ENCODE measurements at places on chromosomes 7 and 10. TPM values are rescaled to one million over a fixed set of nuclear protein-coding genes. Genes with fewer than 3 reads are reported as not detected.
A peak's percentile ranks its signal among the peaks of the same experiment; 100 is the strongest.

DNA sequence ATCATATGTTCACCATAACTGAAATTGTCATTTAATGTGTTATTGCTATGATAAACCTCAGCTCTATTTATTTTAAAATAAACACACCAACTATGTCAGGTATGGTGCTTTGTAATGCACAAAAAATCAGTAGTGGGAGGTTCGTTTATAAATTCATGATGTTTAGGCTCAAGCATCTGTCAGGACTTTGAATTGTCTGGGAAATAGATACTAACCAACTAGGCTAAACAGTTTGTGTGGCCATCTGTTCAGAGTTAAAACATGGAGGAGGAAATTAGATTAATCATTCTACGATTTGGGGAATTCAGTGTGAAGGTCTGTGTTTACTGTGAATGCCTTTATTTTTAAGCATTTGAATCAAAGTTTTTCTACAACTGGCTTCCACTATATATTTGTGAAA lies 212.6 kb upstream of the FZD8 start:
- no peak for DNase-seq

DNA sequence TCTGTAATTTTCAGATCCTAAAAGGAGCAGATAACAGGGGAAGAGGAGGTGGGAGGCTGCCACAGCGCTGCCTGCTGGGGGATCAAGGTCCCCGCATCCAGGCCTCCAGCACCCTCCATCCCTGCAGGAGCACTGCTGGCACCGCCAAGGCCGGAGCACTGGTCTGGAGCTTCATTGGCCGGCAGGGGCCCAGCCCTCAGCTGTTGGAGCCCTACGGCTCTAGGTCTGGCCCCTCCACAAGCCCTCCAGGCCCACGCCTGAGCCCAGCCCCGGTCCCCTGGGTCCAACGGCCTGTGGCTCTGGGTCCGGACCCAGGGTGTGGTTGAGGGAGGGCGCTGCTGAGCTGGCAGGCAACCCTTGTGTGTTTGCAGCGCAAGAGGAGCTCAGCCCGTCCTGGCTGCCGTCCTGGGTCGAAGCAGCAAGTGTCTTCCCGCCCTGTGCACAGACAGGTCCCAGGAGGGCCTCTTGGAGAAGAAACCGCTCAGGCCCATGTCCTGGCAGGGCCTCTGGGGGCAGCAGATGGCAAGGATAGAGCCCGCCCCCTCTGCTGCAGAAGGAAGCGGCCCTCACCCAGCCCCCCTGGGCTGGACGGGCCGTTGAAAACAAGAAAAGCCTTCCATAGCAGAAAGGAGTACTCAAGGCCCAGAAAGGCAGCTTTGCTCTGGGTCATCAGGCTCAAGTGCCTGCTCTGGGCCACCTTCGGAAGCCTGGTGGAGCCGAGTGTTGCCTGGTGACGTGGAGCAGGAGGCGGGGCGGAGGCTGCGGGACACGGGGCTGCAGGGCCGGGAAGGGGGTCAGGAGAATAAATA lies 54.3 kb upstream of the TNRC18 start:
- DNase-seq = peak; percentile 80

DNA sequence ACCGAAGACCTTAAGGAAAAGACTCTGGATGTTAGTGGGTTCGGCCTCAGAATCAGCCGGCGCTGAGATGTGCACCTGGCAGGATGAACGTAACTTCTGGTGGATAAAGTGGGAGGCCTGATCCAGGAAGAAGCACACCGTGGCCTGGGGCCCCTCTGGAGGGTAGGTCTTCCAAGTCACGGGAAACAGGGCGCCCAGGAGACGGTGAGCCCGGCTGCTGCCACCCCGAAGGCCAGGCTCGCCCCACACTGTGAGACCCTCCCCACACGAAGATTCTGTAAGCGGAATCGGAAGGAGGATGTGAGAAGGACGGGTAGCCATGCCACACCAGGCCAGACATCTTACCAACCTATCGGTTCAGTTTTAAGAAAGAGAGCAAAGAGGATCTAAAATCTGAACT lies 279.0 kb downstream of the DNAJB6 start:
- no peak for DNase-seq

GRCh38 chr7:103025341-103025740 lies 49.3 kb downstream of the FBXL13 start:
- DNase-seq = no peak

DNA sequence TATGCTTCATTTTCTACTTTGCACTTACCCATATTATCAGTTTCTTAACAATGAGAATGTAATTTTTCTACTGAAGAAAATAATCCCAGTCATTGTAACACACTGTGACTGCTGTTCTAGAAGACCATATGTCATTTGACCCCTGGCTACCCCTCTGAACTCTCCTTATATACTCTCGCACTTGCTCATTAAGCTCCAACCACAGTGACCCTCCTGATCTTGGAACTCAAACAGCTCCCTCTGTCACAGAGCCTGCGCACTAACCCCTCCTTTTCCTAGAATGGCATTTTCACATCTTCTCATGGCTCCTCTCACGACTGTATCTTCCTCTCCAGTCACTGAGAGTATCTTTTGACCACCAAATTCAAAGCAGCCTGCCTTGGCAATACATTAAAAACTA lies 169.7 kb downstream of the CACNA2D1 start:
- no peak for DNase-seq

DNA sequence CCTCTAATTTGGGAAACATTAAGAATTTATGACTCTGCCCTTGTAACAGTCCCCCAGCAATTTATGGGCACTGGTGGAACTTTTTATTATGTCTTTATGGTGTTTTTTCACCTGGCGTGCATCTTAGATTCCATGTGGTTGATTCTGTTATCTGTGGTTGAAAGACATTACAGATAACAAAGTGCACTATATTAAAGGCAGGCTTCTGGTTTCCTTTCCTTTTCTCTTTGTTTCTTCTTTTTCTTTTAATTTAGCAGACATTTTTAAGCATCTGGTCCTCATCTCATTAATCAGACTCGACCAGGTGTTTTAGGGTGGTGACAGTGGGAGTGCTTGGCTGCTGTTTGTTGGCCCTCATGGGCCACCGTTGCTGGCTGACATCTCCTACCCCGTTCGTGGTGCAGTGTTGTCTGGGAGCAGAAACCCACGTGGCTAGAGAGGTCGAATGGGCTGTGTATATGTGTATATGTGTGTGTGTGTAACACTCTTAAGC lies 77.4 kb downstream of the LRMDA start:
- DNase-seq = no peak

- peak; percentile 59 for DNase-seq
Measured at GRCh38 chr7:116139007-116139406, 71.3 kb upstream of the TES start.

DNA sequence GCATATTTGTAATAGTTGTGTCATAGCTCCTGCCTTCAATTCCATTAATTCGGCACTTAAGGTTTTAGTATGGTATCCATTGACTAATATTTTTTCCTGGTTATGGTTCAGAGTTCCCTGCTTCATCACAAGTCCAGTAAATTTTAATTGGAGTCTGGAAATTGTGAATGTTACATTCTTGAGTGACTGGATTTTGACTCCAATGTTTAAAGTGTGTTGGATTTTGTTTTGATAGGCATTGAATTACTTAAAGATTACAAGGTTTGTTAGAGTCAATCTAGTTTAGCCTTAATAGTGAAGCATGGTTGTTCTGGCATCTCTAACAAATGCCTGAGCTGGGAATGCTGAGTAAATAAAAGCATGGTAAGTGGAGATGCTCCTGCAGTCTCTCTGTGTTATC lies 326.6 kb upstream of the IGFBP3 start:
- peak; percentile 9 for DNase-seq

- DNase-seq = peak; percentile 12
Measured at GRCh38 chr10:113244750-113245149, 294.7 kb downstream of the TCF7L2 start.

GRCh38 chr10:127310923-127311322 lies 114.5 kb upstream of the INSYN2A start:
- DNase-seq = no peak

GRCh38 chr7:27704422-27705199 lies 35.4 kb upstream of the TAX1BP1 start:
- peak; percentile 22 for DNase-seq

DNA sequence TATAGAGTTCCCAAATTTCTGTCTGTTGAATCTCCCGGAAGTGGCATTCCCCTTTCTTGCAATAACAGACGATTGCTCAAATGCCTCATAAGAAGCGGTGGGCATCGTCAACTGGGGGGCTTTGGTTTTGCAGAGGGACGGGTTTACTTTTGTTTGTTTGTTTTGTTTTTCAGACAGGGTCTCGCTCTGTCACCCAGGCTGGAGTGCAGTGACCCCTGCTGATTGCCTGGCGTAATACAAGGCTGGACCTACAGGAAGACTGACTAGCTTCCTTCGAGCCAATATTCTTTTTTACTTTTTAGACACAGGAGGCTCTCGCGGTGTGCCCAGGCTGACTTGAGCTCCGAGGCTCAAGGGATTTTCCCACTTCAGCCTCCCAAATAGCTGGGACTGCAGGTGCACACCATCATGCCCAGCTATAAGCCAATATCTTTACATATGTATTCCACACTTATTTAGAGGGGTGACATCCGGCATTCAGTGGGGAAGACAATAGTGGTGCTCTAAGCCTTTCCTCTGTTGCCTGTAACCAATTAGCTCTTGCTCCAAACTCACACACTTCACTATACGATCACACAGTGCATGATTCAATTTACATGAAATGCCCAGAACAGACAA lies 58.1 kb downstream of the FHIP2A start:
- no peak for DNase-seq

- no peak for DNase-seq
Measured at GRCh38 chr7:19621740-19622139, 87.1 kb downstream of the POLR1F start.

GRCh38 chr10:26861205-26861998 lies 644 bp upstream of the ABI1 start:
- DNase-seq = peak; percentile 10

GRCh38 chr7:101308245-101309085 lies 13.1 kb downstream of the IFT22 start:
- DNase-seq = peak; percentile 43

DNA sequence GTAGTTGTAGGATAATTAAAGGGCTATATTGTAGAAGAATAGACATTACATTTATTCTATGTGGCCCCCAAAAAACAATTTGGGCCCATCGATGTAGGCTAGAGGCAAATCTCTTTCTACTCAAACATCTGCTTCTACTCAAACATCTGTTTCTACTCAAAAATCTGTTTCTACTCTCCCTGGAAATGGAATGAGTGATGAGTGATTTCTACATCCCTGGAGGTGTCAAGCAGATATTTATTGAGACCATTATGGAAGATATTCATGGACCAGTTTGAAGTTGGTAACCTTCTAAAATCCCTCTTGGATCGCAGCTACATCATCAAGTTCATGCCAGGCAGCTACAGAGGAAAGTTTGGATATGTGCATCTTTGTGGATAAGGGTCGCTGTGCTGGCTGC lies 5.1 kb upstream of the PLPP4 start:
- DNase-seq = no peak

DNA sequence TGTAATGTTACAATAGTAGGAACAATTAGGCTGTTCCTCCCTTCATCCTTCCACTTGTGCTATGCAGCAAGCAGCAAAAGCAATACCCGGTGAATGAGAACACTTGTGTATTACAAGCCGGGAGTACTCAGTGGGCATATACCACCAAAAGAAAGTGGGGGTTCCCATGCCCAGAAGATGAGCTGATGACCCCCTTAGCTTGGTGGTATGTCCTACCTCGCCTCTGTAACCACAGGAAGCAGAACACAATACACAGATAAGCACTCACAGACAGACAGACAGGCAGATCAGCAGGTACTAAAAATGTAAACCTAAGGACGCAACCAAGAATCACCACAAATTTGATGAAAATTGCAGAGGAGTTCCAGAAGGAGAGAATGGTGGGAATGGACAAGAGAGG lies 15.5 kb upstream of the KIF20B start:
- no peak for DNase-seq

DNA sequence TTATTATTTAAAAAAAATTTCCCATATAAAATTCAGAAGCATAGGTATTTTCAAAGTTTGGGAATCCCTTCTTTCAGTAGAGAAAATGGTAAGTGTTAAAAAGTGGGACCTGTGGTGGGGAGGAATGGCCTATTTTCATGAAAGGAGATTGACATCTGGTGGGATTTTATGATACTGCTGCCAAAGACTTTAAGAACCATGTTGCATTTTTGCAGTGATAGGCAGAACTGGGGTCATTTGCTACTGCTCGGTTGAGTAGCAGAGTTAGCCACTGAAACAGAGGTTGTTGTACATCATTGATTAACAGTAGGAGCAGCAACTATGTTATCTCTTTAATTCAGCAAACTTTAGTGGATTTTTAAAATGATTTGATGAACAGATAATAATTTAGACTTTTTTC lies 4.4 kb downstream of the BICC1 start:
- DNase-seq = no peak

DNA sequence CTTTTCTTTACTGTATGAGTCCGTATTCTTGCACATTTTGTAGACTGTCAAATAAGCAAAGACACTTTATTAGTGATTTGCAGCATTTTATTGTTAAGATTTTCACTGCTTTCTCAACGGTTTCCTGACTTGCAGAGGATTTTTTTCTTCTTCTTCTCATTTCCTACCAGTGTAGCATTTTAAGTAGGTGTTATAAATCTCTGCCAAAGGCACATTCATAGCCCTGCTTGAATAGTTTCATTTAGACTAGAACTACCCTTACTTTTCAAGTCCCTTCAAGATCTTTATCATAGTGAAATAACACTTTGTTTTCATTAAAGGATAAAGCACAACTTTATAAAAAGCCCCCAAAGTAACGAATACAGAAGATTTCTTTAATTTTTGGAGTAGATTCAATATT lies 271.4 kb downstream of the TSPAN12 start:
- peak; percentile 13 for DNase-seq

GRCh38 chr7:36289833-36290661 lies 99.6 kb upstream of the ANLN start:
- DNase-seq = no peak

GRCh38 chr10:22851865-22852239 lies 76.0 kb upstream of the ARMC3 start:
- DNase-seq = no peak

- peak; percentile 85 for DNase-seq
Measured at GRCh38 chr10:28668363-28669226, 8.7 kb upstream of the BAMBI start.

Gene ADCY1
- 4.6 TPM for total RNA-seq

Gene PVRIG
- total RNA-seq = 0.48 TPM

Gene IPMK
- 8.9 TPM for total RNA-seq

Gene CHST12
- total RNA-seq = 3.9 TPM

Gene LIPF
- total RNA-seq = 5.5 TPM

Gene ADRB1
- 0.72 TPM for total RNA-seq

Gene CCL24
- total RNA-seq = not detected

Gene EGFR
- 23.4 TPM for total RNA-seq

Gene TMEM213
- total RNA-seq = 4.6 TPM

Gene FRAT1
- total RNA-seq = 4.1 TPM

Gene MACC1
- 3.1 TPM for total RNA-seq
